ENCODE measurements at places on chromosomes 5 and 9.

GRCh38 chr9:78030553-78031443 lies 813 bp downstream of the GNAQ start:
- no peak for DNase-seq

- DNase-seq, result no peak
Measured at GRCh38 chr5:150774145-150774544, 4.4 kb upstream of the SMIM3 start.

- no peak for DNase-seq
Measured at GRCh38 chr9:75147638-75148037, 59.3 kb downstream of the OSTF1 start.

GRCh38 chr5:158857371-158857770 lies 242.3 kb downstream of the EBF1 start:
- no peak for DNase-seq

DNA sequence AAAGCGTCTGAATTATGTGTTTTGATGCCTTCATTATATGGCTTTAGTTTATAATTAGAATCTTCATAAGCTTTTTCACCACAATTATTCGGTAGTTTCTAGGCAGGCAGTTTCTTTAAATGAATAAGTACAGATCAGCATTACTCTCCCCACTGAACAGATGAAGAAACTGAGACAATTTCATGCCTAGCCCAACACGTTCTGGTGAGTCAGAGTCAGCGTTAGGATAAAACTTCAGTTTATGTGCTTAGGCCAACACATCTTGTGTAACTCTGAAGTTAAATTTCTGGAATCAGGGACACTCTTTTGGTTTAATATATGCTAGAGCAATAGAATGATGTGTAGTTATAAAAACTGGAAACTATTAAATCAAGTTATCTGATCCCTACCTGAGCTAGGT lies 186.7 kb upstream of the ELL2 start:
- DNase-seq, result no peak

GRCh38 chr5:67292201-67292940 lies 95.8 kb upstream of the CD180 start:
- DNase-seq, result no peak

- DNase-seq, result no peak
Measured at GRCh38 chr9:3271581-3271980, 254.2 kb downstream of the RFX3 start.

DNA sequence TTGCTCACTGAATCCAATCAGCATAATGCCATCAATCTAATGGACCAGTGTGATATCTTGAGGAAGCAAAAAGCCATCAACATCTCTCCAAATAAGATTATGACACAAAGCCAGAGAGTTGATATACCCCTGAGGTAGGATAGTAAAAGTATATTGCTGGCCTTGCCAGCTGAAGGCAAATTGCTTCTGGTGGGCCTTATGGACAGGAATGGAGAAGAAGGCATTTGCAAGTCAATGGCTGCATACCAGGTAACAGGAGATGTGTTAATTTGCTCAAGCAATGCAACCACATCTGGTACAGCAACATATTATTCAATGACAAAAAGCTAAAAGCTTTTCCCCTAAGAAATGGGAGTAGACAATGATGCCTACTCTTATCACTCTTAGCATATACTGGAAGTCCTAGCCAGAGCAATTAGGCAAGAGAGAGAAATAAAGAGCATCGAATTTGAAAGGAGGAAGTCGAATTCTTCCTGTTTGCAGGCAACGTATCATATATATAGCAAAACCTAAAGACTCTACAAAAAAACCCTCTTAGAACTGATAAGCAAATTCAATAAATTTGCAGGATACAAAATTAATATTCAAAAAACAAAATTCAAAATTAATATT lies 216.1 kb upstream of the RASA1 start:
- no peak for DNase-seq

DNA sequence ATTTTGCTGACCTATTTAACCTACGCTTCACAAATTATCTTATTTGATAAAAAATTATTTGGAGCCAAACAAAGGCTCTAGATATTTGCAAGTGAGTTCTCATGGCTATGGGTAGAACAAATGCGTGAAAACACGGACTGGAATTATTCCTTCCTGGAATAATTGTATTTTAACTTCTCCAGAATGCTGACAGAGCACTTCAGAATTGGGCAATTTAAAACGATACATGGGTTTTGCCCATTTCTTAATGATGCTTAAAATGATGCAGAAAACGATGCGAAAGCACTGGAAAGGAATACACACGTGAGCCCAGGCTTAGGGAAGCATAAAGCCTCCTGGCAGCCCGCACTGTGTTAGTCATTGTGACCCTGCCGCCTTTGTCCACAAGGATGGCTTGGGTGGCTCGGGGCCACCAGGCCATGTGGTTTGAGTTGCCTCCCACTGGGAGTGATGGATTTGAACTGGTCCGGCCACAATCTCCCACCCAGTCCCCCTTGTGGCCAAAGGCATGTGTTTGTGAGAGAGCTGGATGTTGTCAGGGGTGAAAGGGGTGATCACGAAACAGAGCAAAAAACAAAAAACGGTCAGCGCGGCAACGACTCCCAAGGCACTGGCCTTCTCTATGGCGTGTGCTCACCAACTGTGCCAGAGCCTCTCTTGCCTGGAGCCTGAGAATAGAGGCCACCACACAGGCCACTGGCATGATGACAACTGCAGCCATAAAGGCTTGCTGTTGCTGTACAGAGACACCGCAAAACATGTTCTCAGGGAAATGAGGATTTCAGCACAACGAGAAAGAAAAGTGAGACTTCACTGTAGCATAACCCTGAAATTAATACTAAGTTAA lies 234.2 kb upstream of the ADAMTS16 start:
- no peak for DNase-seq

GRCh38 chr9:113352411-113352810 lies 3.1 kb downstream of the BSPRY start:
- DNase-seq, result no peak

DNA sequence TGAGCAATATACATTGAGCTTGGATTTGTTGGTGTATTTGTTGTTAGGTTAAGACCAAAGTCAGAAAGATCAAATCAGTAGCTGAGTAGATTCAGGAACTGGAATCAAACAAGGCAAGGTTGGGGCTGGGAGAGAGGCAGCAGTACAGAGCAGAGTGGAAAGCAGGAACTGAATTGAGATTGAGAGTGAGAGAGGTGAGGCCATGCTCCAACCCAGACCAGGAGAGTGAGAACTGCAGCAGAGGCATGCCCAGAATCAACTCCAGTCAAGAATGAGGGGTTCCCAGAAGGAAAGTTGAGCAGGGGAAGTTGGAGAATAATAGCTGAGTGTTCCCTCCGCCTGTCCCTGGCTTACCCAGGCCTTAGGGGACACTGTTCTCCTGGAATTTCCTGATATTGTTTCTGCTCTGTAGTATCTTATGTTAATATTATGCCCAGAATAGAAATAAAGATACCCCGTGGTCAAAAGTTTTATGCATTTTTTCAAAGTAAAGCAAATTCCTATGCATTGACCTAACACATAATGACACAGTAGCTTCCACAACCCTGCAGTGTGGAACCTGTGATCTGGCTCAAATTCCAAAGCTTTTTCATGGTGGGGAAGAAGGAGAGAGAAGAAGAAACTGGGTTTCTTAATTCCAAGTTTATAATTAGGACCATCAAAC lies 82.7 kb downstream of the SV2C start:
- no peak for DNase-seq

DNA sequence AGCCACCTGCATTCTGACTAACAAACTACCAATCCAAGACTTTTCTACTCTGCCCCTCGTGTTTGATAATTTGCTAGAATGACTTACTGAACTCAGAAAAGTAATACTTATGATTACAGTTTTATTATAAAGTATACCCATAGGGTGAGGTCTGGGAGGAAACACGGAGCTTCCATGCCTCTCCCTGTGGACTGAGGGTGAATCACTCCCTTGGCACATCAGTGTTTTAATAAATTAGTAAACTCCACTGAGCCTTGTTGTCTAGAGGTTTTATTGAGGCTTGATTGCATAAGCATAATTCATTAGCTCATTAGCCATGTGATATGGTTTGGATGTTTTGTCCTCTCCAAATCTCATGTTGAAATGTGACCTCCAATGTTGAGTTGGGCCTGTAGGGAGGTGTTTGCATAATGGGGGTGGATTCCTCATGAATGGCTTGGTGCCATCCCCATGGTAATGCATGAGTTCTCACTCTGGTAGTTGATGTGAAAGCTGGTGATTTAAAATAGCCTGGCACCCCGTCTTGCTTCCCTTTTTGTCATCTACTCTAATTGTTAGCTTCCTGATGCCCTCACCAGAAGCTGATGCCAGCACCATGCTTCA lies 233.6 kb upstream of the TRPC7 start:
- DNase-seq, result no peak

DNA sequence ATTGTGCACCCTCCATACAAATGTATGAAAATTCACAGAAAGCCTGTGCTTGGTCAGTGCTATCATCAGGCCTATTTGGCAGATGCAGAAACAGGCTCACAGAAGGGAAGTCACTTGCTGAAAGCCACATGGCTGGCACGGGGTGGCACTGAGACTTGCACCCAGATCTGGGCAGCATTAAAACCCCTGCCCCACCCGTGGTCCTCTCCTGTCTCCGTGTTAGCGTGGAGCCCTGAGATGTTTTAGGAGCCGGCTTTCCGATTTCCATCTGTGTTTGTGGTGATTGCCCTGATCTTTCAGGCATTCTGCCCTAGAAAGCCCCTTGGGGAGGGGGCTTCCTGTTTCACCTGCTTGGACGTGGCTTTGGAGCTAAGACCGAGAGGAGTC lies 102.2 kb upstream of the IER5L start:
- DNase-seq, result no peak

GRCh38 chr5:122153774-122154173 lies 24.4 kb downstream of the ZNF474 start:
- DNase-seq, result no peak

DNA sequence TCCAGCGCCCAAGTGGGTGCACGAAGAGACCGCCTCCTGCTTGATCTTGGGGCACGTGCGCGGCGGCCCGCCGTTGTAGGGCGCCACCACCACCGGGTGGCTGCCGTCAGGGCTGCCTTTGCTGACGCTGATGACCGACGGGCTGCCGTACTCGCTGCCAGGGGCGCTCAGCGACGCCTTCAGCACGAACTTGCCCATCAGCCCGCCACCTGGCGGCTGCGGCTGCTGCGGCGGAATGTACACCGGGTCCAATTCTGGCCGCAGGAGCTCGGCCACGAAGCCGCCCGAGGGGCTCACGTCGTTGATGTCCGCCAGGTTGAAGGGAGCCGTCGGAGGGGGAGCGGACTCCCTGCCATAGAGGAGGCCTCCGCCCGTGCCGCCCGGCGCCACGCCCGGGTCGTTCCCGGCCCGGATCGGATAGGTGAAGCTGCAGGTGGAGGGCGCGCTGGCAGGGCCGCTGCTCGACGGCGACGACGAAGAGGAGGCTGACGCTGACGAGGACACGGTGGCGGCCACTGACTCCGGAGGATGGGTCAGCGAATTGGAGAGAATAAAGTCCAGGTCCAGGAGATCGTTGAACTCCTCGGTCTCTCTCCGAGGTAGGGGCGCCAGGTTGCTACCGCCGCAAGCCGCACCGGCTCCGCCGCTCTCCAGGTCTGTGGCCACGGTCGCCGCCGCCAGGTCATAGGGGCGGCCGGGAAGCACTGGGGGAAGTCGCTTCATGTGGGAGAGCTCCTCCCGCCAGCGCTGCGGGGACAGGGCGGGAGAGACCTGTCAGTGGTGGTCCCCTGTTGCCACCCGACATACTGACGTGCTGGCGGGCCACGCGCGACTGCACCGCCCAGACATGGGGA lies 1.8 kb downstream of the KLF4 start:
- DNase-seq, result no peak

GRCh38 chr5:143153332-143154119 lies 250.0 kb downstream of the NR3C1 start:
- DNase-seq, result no peak

- no peak for DNase-seq
Measured at GRCh38 chr5:57004800-57005199, 52.9 kb upstream of the MIER3 start.

DNA sequence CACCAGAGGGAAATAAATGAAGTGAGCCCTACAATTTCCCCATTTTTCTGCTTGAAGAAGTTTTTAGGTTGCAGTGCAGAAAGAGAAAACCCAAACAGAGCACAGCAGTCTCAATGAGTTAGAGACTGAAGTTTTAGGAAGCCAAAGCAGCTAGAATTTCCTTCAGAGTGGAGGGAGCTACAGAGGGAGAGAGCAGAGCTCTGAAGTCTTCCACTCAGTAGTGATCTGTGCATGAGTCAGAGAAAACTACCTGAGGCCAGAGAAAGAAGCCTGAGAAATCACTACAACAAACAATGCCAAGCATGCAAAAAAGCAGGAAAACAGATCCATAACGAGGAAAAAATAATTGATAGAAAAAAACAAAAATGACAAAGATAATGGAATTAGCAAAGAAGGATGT lies 17.9 kb upstream of the NDUFB6 start:
- no peak for DNase-seq

DNA sequence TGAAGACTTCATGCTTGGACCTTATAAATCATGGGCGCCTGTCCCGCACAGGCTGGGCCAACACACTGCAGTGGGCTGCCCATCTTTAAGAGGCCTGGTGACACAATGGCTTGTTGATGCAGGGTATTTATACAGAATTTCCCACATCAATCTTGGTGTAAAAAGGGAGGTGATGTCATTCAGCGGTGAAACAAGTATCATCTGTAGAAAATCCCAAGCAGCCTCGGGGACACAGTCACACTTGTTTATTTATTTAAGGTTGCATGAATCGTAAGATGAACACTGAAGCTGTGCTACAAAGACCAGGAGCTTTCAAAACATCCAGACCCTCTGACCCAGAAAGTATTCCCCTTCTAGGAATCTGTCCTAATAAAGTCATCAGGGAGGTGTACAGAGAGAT lies 40.5 kb downstream of the SMIM23 start:
- DNase-seq, result no peak

- no peak for DNase-seq
Measured at GRCh38 chr9:15243081-15243480, 63.9 kb downstream of the TTC39B start.

DNA sequence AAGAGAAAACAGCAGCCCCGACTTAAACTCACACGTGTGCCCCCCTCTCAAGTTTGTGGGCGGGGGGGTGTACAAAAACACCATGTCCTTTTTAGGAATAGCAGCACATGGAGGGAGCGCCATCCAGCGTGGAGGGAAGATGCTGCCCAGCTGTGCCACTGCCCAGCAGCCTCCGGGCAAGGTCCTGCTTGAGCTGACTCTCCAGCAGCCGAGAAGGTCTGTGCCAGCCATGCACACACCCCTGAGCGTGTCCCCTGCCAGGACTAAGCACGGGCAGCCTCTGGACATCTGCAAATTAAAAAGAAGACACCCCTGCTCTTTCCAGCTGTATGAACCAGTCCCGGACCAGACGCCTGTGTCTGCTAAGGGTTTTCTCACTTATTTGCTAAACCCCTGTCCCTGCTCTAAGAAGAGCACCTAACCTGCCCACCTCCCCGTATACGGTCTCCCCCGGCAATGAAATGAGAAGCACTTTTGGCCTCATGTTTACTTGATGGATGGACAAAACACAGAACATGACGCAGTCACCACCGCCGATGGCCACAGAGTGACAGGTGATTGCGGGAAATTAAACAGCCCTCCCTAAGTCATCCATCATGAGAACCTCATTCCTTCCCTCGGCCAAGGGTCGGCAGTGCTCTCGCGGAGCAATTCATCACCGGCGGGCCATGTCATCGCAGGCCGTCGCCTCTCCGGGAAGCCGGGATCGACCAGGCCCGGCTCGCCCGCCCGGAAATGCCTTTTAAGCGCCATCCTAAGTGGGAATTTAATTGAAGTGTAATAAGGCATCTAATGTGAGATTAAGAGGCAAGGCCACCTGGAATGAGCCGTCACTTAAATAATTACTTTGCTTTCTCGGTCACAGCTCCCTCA lies 96.9 kb downstream of the OLFM1 start:
- DNase-seq, result no peak

Data from stimulated activated CD4-positive, alpha-beta T cell treated with anti-CD3 and anti-CD28 coated beads, Interleukin-1b, Interleukin-23, amount 100 ng/mL, for 1 hour (primary cell).